ENCODE measurements at places on chromosomes 3 and 15. TPM values are rescaled to one million over a fixed set of nuclear protein-coding genes. Genes with fewer than 3 reads are reported as not detected.

DNA sequence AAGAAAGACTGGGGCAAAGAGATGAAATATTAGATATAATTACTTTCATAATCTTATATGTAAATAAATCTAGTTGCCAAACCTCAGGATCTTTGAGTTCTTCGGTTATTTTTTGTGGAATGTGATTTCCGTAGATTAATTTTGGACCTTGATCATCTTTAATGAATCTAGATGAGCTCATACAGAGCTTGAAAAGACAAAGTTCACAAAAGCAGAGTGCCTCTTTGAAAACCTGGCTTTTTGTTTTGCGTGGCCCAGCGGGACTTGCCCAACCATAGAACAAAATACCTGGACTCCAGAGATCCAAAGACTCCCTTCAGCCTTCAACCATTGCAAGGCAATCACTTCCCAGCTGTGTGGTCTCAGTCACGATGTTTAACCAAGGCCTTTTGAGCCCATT lies 54.8 kb upstream of the CHST2 start:
- DNase-seq, result no peak

The LSAMP gene
- total RNA-seq, result 3.4 TPM

DNA sequence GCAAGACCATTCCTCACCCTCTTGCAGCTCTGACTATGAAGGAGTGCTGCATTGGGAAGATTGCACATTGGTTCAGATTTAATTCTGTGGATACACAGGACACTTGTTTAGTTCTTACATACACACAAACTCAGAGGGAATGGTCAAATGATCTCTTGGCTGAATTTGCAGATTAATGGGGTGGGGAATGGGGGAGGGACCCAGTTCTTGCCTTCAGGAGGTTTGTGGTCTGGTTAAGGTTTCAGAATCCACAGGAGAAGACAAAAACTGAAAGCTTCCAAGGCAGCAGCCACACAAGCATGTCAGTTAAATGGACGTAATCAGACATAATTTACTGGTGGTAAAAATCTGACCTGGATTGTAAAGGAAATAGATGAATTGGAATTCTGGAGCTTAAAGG lies 257.1 kb upstream of the ROPN1 start:
- no peak for DNase-seq

- DNase-seq, result peak; percentile 24
Measured at GRCh38 chr3:73868688-73869315, 244.1 kb upstream of the PDZRN3 start.

GRCh38 chr3:128956440-128956839 lies 37.4 kb downstream of the CFAP92 start:
- DNase-seq, result no peak

DNA sequence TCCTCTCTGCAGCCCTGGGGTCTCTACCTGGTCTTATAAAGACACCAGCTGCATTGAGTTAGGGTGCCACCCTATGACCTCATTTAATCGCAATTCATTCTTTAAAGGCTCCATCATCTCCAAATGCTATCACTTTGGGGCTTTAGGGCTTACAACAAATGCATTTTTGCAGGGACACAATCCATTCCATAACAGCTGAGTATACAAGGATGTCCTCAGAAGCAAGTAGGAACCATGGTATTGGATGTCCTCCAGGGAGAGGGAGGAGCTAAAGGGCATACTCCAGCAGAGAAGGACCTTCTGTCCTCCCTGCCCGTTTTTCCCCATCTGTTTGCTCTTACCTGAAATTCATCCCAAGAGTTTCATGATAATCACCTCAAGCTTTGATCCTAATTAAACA lies 30.3 kb downstream of the UMPS start:
- no peak for DNase-seq

Measured in transverse colon (tissue), 4 donors.